ENCODE measurements at places on chromosomes 12 and 14.

- no peak for DNase-seq
Observed at GRCh38 chr12:25811656-25812126, 146.8 kb upstream of the RASSF8 start.

DNA sequence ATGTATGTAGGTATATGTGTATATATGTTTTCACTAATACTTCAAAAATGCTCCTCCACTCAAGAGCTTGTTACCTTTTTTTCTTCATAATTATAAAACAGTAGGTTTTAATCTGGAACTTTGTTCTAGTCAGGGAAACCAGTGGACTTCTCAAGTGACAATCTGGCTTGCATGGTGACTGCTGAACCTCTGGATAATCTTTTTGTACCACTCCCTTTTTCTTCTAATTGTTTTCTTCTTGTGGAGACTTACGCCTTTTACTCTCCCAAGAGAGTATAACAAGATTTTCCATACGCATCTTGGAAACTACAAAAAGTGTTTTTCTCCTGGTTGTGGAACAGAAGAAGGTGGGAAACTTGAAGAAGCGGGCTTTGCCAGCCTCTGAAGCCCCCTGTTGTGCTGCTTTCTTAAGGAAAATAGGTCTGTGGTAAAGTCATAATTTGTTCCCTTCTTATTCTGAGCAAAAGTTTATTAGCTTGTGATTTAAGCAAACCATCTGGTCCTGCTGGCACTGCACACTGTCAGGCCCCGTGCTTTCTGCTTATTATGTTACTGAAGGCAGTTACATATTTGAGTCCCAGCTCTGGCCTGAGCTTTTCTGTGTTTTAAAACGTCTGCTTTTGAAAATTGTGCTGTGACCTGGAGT, 291.8 kb downstream of the ERC1 start:
- DNase-seq: peak; percentile 76

GRCh38 chr14:32800320-32800719, 138.4 kb upstream of the NPAS3 start:
- DNase-seq: no peak

DNA sequence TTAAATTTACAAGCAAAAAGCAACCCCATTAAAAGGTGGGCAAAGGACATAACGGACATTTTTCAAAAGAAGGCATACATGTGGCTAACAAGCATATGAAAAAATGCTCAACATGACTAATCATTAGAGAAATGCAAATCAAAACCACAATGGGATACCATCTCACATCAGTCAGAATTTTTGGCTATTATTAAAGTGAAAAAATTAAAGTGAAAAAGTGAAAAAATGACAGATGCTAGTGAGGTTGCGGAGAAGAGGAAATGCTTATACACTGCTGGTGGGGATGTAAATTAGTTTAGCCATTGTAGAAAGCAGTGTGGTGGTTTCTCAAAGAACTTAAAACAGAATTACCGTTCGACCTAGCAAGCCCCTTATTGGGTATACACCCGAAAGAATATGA, 7.9 kb downstream of the OTOGL start:
- no peak for DNase-seq

DNA sequence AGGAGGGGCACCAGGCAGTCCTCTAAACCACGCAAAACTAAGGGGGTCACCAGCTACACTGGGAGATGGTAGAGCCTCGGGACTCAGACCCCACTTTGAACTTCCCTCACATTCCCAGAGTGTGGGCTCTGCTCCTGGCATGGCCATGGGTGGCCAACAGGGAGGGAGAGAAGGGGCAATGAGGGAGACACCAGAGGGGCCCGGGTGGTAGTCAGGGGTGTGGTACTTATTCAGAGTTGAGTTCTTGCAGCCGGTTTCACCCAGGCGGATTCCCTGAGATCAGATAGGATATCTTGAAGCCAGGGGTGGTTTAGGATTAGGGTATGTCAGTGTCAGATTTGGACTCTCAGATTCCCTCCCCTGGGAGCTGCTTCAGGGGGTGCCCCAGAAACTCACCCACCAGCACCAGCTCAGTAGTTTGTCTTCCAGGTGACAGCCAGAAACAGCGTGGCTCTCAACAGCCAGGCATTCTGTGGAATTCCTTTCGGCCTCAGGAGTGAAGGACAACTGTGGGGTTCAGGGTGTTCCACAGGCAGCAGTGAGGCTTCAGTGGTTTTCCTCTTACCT, 56.0 kb downstream of the ELK3 start:
- no peak for DNase-seq

DNA sequence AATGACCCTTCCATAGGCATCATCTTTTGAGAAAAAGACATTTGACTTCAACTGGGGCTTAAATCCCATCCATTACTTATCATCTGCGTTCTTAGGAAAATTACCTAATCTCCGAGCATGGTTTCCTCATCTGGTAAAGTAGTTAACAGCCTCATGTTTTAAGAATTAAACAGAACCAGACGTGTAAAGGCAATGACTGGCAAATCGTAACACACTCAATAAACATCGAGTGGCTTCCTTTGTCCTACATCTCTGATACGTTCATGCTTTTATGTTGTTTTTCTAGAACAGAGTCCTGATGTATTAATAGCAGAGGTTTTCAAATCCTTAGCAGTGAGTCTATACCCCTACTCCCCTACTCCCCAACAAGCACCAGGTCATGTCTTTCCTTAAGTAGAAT, 189.7 kb upstream of the RGS6 start:
- no peak for DNase-seq

All from NCI-H1694 treated with DMSO at 0.1 percent for 48 hours (cell line).